CD4-positive, alpha-beta T cell treated with Interleukin-10 for 1 hour (primary cell): ENCODE measurements at places on chromosomes 2 and 18.
A peak's percentile ranks its signal among the peaks of the same experiment; 100 is the strongest.

DNA sequence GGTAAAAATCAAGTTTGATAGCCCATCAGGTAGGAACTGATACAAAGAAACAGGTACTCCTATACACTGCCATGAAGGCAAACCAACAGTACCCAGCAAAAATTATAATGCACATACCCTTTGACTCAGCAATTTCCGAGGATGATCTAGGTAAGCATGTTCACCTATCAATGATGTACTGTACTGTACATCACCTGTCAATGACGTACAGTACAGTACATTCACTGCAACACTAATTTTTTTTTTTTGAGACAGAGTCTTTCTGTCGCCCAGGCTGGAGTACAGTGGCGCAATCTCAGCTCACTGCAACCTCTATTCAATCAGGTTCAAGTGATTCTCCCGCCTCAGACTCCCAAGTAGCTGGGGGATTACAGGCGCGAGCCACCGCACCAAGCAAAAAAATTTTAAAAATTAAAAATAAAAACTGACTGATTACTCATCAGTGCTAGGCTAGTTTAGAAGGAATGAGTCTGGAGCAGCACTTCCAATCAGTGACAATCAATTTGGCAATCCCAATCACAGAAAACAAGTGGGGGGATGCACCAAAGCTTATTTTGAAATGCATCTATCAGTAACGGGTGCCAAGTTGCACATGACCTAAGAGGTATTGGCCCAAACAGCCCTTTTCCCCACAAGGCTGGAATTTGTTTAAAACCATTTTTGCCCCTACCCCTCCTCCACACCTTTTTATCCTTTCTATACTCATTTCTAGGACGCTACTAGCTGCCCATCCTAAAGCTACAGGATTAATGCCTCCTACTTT lies 8.2 kb downstream of the SRSF7 start:
- peak; percentile 46 for DNase-seq

GRCh38 chr2:213274143-213274542 lies 10.1 kb upstream of the SPAG16 start:
- DNase-seq = no peak

DNA sequence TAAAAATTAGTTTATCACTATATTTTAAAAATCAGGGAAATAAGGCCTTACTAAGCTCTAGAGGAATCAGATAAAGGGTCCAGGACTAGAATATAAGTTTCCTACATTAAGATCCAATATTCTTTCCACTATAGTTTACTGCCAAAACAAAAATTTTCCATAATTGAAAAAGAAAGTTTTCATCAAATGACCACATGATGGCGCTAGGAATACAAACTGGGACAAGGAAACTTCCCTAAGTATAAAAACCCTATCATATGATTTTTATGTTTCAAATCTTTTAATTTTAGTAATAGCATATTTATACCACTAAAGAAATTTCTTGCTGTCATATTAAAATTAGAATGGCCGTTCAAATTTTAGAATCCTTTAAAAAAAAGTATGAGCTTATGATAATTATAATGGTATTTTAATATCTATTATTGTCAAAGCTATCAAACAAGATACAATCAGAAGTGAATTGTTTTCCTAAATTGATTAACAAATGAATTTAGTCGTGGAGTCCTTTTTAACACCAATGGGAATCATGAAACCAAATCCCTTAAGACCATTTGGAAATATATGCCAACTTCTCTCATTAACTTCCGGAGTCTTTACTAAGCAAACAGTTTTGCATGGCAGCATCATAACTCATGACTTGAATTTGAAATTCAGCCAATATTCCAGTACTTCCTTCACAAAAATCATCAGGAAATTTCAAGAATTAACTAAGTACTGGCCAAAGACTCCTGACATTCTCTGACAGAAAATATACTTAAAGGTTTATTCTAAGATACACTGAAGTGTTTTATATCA lies 70.3 kb downstream of the SCN1A start:
- DNase-seq = no peak

DNA sequence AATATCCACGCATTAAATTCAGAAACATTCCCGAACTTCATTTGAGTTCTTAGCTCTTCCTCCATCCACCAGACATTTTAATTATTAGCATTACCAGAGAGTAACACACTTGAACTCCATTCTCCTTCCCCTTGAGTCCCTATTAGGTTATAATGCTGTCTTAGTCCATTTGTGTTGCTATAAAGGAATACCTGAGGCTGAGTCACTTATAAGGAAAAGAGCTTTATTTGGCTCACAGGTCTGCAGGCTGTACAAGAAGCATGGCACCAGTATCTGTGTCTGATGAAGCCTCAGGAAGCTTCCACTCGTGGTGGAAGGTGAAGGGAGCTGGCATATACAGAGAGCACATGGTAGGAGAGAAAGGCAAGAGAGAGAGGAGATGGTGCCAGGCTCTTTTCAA lies 25.4 kb downstream of the TBC1D8 start:
- no peak for DNase-seq

- no peak for DNase-seq
Measured at GRCh38 chr2:10680957-10681356, 8.8 kb downstream of the NOL10 start.

DNA sequence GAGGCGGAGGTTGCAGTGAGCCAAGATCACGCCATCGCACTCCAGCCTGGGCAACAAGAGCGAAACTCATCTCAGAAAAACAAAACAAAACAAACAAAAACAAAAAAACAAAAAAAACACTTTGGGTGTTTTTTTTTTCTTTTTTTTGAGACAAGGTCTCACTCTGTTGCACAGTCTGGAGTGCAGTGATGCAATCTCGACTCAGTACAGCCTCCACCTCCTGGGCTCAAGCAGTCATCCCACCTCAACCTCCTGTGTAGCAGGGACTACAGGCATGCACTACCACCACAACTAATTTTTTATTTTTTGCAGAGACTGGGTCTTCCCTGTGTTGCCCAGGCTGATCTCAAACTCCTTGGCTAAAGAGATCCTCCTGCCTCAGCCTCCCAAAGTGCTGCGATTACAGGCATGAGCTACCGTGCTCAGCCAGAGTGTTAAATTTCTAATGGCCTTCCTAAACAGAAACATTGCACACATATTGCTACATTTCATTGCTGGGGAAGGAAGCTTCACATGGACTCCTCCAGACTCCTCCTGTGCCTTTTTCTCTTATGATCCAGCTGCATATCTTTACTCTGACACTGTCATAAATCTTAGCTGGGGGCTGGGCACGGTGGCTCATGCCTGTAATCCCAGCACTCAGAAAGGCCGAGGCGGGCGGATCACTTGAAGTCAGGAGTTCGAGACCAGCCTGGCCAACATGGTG lies 19.7 kb downstream of the STARD7 start:
- no peak for DNase-seq

- no peak for DNase-seq
Measured at GRCh38 chr2:128309280-128310093, 9.2 kb downstream of the HS6ST1 start.

DNA sequence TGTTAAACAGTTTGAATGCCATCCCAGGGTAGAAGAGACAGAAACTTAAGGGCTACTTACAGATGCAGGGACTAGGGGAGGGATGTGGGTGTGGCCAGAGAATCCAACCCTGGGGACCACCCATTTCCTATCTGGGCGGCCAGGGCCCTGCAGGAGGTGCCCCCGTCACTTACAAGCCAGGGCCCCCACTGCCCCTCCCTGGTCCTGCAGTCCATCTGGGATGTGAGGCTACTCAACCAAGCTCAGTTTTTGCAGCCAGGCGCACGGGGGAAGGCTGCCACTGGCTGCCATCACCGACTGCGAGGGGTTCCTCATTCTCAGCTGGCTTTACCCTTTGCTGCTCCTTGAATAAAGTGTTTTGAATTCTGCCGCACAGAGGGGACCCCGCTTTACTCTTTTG lies 42.1 kb downstream of the RRM2 start:
- DNase-seq = no peak
